ENCODE measurements at places on chromosomes 2 and 18. TPM values are rescaled to one million over a fixed set of nuclear protein-coding genes. Genes with fewer than 3 reads are reported as not detected.

GRCh38 chr2:120874888-120875275 is 139.2 kb downstream of the GLI2 start:
- no peak for DNase-seq

DNA sequence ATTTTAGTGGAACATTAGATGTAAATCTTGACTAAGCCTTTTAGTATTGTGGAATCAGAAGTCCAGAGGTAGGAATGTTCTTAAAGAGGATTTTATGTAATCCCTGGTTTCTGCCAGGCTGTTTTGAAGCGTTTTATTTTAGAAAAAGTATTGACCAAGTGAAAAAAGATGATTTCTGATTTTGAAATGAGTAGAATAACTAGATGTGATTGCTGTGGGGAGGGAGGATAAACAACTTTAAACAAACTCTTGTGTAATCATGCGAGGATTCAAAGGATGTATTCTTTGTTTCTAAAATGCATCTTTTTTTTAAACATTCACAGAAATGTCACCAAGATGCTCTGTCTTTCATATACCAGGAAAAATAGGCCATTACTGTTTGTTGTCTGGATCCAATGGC is 53.9 kb downstream of the PHLPP1 start:
- no peak for DNase-seq

Gene FER1L5
- total RNA-seq = under 0.01 TPM

Gene GALNT13
- 1.3 TPM for total RNA-seq

Gene CHAC2
- total RNA-seq = 5.0 TPM

DNA sequence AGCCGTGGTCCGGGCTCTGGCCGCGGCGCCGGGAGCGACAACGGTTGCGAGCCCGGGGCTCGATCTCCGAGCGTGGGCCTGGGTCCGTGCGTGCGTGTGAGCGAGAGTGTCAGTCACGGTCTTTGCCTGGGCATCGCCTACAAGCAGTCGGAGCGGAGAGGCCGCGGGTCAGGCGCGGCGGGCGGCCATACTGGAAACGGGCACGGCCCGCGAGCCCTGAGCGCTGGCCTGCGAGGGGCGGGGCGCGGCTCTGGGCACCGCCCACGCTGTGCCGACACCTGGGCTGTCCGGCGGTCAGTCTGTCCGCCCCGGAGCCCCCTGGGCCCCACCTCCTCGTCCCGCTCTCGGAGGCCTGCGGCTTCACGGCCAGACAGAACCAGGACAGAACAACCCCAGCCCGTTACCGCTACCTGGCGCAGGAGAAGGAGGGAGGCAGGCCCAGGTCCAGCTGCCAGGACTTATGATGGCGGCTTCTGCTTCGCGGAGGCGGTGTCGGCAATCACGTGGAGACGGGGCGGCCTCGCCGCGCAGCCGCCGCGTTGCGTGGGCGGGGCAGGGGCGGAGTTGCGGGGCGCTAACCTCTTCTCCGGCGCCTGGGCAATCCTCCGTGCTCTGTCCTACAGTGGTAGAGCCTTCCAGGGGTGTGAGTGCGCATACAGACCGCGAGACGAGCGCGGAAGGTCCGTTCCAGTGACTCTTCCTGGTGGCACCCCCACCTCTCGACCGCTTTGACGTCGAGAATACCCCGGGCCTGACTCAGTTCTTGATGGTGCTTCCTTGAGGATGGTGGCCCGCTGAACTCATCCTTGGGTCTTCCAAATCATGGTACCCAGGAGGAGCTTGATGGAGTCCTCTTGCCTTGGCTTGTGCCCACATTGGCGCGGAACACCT is at the start of gene TMEM131:
TMEM131 (minus strand) TSS at position 215 of the 891 bp plus-strand sequence. CDS start 286 bp downstream, outside the sequence.
- peak; percentile 80 for DNase-seq

GRCh38 chr18:8623549-8624106 is 14.4 kb downstream of the RAB12 start:
- no peak for DNase-seq

- DNase-seq = no peak
These were observed 98.1 kb downstream of the FAM210A start for GRCh38 chr18:13628211-13628610.

Gene MRPL53
- 57.9 TPM for total RNA-seq

DNA sequence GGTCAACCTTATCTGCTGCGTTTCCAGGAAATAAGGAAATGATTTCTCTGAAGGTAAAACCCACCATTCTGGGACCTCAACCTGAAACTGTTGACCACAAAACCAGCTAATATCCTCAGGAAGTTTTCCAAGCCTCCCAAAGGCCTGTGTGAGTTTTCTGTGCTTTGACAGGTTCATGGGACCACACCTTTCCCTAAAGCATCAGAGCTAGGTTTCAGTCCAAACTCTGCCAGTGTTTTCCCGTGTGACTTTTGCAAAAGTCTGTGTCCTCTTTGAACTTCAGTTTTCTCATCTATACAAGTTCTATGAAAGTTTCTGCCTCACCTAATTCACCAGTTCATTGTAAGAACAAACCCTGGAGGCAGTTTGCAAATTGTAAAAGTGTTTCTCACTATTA is 39.8 kb downstream of the VSNL1 start:
- DNase-seq = peak; percentile 65

Gene ASB3
- total RNA-seq = 13.4 TPM

All from bronchial epithelial cell (primary cell).